ENCODE measurements at places on chromosomes 13 and 19. TPM values are rescaled to one million over a fixed set of nuclear protein-coding genes. Genes with fewer than 3 reads are reported as not detected.

ZNF230 gene
- total RNA-seq, result 3.9 TPM

IGSF23 gene
- total RNA-seq, result 0.63 TPM

PVR gene
- total RNA-seq, result 107 TPM

UBAC2 gene
- 68.7 TPM for total RNA-seq

DNAAF3 gene
- total RNA-seq, result 8.6 TPM

ZIC5 gene
- total RNA-seq, result 3.5 TPM

DIAPH3 gene
- total RNA-seq, result 9.4 TPM

ERICH6B gene
- not detected for total RNA-seq

SRRM5 gene
- total RNA-seq, result 0.84 TPM

GRIN2D gene
- 11.8 TPM for total RNA-seq

FCGBP gene
- 0.84 TPM for total RNA-seq

PSG7 gene
- total RNA-seq, result 0.07 TPM

FRY gene
- 0.14 TPM for total RNA-seq

DLEU7 gene
- total RNA-seq, result not detected

PLPP2 gene
- 109 TPM for total RNA-seq

LATS2 gene
- total RNA-seq, result 6.5 TPM

ITGBL1 gene
- 1.5 TPM for total RNA-seq

GNG14 gene
- total RNA-seq, result not detected

SIGLEC8 gene
- not detected for total RNA-seq

NUDT19 gene
- 38.6 TPM for total RNA-seq

ZNRF4 gene
- not detected for total RNA-seq

ERICH4 gene
- total RNA-seq, result not detected

FLT1 gene
- 0.02 TPM for total RNA-seq

FARP1 gene
- 10.1 TPM for total RNA-seq

ALOX5AP gene
- total RNA-seq, result 4.3 TPM

TNFSF11 gene
- total RNA-seq, result not detected

ZNF626 gene
- total RNA-seq, result not detected

C2CD4C gene
- 0.15 TPM for total RNA-seq

TMPRSS9 gene
- not detected for total RNA-seq

ZNF700 gene
- total RNA-seq, result 0.30 TPM

All from A549 treated with RU486 at 1 μM for 4 hours (cell line).